ENCODE measurements at places on chromosomes 5 and 9. TPM values are rescaled to one million over a fixed set of nuclear protein-coding genes. Genes with fewer than 3 reads are reported as not detected.

Gene OR1J4
- not detected for total RNA-seq

Gene CCT5
- 610 TPM for total RNA-seq

Gene SMC2
- total RNA-seq = 23.1 TPM

Gene MEIKIN
- not detected for total RNA-seq

Gene IFNA2
- not detected for total RNA-seq
